ENCODE measurements at places on chromosomes 2 and 18.

DNA sequence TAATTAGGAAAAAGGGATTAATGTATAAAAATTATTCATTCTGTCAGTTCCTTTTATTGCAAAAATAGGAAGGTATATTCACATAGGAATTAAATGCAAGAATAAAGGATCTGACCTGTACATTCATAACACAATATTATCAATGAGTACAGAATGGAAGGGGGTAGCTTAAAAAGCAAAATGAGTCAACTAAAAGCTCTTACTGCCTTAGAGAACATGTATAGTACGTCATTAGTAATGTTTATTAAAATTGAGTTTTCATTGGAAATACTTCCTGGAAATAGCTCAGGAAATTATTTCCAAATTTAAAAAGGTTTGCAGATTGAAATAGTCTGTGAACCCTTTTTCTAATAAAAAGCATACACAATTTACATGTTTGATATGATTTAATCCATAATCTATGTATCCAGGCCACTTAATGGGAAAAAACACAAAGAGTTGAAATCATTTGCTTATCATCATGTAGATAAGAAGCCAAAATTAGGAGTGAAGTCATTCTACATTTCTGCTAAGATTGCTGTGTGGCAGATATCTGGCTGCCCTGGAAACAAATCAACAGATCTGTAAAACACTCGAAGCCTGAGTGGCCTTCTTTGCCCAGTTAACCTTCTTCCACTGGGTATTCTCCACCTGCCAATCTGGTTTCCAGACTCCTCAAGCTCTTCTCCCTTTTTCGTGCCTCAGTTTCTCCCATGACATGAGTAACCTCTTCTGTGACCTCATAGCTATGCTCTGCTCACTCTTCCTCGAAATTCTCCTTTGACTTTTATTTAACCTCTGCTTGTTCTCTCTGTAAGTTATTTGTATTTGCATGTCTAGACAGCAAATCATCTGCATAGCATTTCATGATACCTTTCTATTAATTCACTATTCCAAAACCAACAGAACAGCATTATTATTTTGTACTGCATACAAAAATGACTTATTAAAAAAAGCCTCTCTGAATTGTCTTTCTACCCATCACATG, 181.2 kb upstream of the REV1 start:
- H3K4me1 ChIP-seq = no peaks in the 10 kb centered on the region
- DNase-seq = no peak
- no peaks in the 10 kb centered on the region for H3K36me3 ChIP-seq
- no peak overlapping the region for H3K27ac ChIP-seq
- H3K27me3 ChIP-seq = peaks cover 2% of the 10 kb centered on the region
- H3K4me3 ChIP-seq = no peak overlapping the region

DNA sequence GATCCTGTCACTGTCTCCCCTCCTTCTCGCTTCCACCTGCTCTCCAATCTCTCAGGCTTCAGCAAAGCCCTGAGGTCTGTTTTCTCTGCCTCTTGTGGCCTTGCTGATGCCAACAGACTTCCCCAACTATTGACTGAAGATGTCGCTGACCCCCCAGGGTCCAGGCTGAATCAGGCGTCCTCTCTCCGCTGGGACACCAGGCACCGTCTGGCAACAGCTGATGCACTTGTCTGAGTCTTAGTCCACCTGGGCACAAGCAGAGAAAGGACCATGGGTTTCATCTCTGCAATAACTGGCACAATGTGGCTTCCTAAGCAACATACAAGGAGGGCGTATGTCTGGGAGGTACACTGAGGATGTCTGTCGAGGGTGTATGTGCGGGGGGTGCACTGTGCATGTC, 248.7 kb upstream of the MYT1L start:
- H3K4me1 ChIP-seq = no peaks in the 10 kb centered on the region
- H3K27me3 ChIP-seq = no peaks in the 10 kb centered on the region
- H3K36me3 ChIP-seq = no peaks in the 10 kb centered on the region
- H3K4me3 ChIP-seq = no peak overlapping the region
- no peak for DNase-seq

DNA sequence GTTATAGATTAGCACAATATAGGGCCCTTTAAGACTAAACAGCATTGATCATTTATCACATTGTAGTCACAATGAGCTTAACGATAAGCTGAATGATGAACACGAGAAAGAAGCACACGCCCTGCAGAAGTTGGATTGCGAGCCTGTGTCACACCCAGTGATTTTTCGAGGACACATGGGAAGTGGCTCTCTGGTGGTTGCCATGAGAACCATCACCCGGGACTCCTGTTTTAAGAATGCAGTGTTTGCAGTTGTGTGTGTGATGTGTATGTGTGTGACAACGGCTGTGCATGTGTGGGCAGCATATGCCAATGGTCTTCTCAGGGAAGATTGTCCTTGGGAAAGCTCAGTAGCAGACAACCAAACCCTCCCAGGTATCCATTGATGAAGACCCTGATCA, 69.2 kb downstream of the PDCL3 start:
- H3K27me3 ChIP-seq = peaks cover 8% of the 10 kb centered on the region
- H3K4me3 ChIP-seq = no peak overlapping the region
- no peak overlapping the region for H3K27ac ChIP-seq
- no peak for DNase-seq

DNA sequence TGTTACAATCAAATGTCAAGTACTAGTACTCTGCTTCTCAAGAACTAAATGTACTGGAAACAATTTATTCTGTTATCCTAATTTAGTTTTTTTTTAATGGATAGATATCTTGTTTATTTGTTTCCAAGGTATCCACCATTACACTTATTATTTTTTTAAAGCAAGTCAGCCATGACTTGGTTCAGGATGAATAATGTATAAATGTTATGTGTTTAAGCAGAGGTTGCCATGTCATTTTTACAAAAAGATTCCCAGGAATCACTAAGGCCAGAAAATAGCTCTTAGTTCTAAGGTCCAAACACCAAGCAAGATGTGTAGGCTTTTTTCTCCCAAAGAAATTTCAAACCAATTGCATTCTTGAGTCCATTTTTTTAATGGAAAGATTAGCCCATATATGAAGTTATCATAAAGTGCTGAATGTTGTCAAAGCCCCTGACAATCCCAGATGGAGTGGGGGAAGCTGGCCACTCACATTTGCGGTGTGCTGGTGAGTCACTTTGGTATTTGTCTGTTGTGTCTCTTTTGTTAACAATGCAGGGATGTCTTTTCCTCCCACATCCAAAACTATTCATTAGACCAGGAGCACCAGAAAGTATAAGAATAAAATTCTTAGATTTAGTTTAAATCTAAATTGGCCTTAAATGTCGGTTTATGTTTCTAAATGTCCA, 158.9 kb downstream of the COL6A3 start:
- DNase-seq = no peak
- H3K4me1 ChIP-seq = no peaks in the 10 kb centered on the region
- H3K27ac ChIP-seq = no peak overlapping the region
- peaks cover 17% of the 10 kb centered on the region for H3K27me3 ChIP-seq
- no peak overlapping the region for H3K4me3 ChIP-seq

GRCh38 chr2:150494234-150494945, 6.9 kb upstream of the RND3 start:
- H3K36me3 ChIP-seq = no peaks in the 10 kb centered on the region
- H3K4me1 ChIP-seq = no peaks in the 10 kb centered on the region
- no peaks in the 10 kb centered on the region for H3K27me3 ChIP-seq
- DNase-seq = no peak
- no peak overlapping the region for H3K4me3 ChIP-seq

- H3K36me3 ChIP-seq = peaks cover 43% of the 10 kb centered on the region
- H3K27ac ChIP-seq = peak overlapping the region; percentile 97
- H3K27me3 ChIP-seq = no peaks in the 10 kb centered on the region
- H3K4me3 ChIP-seq = peak overlapping the region; percentile 78
- peak; percentile 33 for DNase-seq
Observed at GRCh38 chr18:69897397-69898108, 50.1 kb downstream of the CD226 start.

DNA sequence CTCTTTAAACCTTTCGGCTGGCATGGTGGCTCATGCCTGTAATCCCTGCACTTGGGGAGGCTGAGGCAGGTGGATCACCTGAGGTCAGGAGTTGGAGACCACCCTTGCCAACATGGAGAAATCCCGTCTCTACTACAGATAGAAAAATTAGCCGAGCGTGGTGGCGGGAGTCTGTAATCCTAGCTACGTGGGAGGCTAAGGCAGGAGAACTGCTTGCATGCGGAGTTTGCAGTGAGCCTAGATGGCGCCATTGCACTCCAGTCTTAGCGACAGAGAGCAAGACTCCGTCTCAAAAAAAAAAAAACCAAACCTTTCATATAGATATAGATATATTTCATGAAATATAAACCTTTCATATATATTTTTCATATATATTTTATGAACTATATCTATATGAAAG, 864.7 kb downstream of the TRIB2 start:
- no peaks in the 10 kb centered on the region for H3K4me1 ChIP-seq
- no peaks in the 10 kb centered on the region for H3K27me3 ChIP-seq
- no peak overlapping the region for H3K4me3 ChIP-seq
- no peak overlapping the region for H3K27ac ChIP-seq
- no peak for DNase-seq

GRCh38 chr2:190837952-190838361, 42.7 kb upstream of the GLS start:
- no peak for DNase-seq
- H3K4me3 ChIP-seq = no peak overlapping the region
- no peaks in the 10 kb centered on the region for H3K27me3 ChIP-seq
- H3K27ac ChIP-seq = no peak overlapping the region

GRCh38 chr2:171811245-171811628, 82.8 kb downstream of the SLC25A12 start:
- no peaks in the 10 kb centered on the region for H3K4me1 ChIP-seq
- peaks cover 18% of the 10 kb centered on the region for H3K36me3 ChIP-seq
- H3K27me3 ChIP-seq = no peaks in the 10 kb centered on the region
- H3K4me3 ChIP-seq = no peak overlapping the region
- H3K27ac ChIP-seq = no peak overlapping the region

DNA sequence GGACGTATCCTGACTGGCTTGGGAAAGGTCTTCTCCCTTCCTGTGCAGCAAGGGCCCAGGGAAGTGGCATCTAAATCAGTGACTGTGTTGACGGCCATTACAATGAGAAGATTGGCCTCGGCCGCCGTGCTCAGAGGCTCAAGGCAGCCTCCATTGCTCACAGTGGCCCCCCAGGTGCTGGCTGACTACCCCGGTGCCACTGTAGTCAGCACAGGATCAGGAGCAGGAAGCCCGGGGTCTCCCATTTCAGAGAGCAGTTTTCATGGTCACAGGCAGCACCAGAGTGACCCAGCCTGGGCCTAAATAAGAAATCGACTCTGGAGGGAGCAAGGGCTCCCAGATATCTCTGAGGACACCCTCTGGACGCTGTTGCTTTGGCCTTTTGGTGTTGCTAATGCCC, 219.4 kb upstream of the ARL4C start:
- H3K4me1 ChIP-seq = no peaks in the 10 kb centered on the region
- peaks cover 3% of the 10 kb centered on the region for H3K36me3 ChIP-seq
- no peak for DNase-seq
- H3K27ac ChIP-seq = no peak overlapping the region
- no peak overlapping the region for H3K4me3 ChIP-seq
- peaks cover 75% of the 10 kb centered on the region for H3K27me3 ChIP-seq

DNA sequence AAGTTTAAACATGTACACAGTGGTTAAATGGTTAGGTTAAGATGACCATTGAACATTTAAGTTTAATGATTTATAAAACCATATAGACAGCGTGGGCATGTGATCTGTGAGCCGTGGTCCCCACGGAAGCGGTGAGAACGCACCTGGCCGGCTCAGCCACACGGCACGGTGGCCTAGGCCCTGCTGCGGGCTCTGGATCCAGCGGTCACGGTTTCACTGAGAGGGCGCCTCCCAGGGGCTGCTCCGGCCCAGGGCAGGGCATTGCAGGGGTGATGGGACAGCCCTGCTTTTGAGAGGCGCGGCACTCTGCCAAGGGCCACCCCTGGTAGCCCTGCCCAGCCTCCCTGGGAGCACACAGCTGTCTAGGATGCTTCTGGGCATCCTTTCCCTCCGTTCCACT, 124.9 kb downstream of the RGPD3 start:
- H3K36me3 ChIP-seq = no peaks in the 10 kb centered on the region
- DNase-seq = no peak
- no peaks in the 10 kb centered on the region for H3K4me1 ChIP-seq
- H3K27ac ChIP-seq = no peak overlapping the region
